ENCODE measurements at places on chromosomes 16 and 17.
A peak's percentile ranks its signal among the peaks of the same experiment; 100 is the strongest.

GRCh38 chr17:56774650-56775049 lies 59.1 kb downstream of the C17orf67 start:
- no peak for DNase-seq

DNA sequence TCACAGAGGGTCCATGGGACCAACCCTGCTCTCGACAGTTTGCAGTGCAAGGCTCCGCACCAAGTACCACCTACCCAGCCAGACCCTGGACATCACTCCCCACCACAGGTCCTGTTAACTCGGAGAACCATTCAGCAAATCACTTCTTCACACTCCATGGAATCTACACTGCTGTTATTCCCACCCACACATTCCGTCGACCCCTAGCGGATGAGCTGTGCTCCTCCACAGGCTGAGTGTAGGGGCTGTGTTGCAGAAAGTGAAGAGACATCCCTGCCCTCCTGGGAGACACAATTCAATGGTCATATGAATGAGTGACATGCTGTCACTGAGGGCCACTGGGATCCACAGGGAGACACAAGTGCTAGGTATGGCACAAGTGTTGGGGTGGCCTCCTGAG lies 27.5 kb downstream of the MPG start:
- no peak for DNase-seq

DNA sequence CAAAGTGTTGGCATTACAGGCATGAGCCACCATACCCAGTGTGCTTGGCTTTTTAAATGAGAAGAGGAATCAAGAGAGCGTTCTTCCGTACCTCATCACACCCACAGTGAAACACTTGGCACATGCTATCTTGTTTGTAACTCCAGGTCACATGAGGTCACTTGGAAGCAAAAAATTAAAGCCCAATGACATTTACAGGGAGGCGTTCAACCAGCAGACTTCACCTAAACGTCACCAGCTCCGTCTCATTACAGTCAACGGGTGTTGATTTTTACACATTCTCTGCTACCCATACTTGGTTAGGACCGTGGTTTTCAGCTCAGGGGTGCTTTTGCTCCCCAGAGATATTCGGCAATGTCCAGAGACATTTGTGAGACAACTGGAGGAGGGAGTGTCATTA lies 127.0 kb downstream of the XYLT1 start:
- DNase-seq, result no peak

DNA sequence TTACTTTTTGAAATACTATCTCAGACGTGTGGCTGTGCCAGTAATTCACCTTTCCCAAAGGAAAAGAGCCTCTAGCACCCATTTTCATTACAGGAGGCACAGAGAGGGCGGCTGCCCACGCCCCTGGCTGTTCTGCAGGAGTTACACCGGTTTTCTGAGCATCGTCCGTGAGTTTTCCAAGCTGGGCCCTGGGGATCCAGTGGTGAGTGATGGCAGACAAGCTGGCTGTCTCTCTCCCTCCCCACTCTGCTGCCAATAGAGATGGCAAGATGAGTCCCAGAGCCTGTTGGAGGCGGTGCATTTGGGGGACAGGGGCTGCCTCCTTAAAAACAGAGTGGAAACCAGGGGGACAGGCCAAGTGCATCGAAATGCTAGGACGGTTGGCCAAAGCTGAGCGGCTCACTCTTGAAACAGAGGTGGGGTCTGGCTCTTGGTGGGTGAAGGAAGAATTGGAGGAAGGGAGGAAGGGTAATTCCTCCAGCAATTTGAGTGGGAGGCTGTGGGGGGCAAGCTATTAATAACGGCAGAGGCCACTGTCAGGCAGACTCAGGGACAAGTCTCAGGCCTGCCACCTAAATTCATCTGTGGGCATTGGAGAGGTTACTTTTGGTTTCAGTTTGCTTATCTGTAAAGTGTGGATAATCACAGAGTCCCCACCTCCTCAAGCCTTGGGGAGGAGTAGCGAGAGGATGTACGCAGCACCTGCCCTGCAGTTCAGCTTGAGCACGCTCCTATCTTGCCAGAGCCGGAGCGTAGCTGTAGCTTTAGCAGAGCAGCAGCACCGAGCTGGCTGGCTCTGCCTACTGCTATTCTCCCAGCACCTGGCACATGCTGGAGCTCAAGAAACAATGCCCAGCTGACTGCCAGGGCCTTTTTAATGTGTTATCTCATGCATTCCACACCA lies 7.5 kb upstream of the NOS2 start:
- DNase-seq, result no peak

DNA sequence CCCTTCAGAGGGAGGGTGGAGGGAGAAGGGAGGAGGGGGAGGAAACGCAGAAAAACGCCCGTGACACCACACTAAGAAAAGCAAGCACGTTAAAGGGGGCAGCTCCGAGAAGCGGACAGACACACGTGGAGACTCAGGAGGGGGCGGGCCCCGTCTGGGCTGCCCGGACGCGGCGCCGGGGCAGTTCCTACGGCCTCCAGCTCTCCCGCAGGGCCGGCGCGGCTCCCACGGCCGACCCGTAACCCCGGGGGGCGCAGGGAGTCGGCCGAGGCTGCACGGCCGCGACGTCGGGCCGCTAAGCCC lies 362 bp downstream of the KLHDC4 start:
- no peak for DNase-seq

DNA sequence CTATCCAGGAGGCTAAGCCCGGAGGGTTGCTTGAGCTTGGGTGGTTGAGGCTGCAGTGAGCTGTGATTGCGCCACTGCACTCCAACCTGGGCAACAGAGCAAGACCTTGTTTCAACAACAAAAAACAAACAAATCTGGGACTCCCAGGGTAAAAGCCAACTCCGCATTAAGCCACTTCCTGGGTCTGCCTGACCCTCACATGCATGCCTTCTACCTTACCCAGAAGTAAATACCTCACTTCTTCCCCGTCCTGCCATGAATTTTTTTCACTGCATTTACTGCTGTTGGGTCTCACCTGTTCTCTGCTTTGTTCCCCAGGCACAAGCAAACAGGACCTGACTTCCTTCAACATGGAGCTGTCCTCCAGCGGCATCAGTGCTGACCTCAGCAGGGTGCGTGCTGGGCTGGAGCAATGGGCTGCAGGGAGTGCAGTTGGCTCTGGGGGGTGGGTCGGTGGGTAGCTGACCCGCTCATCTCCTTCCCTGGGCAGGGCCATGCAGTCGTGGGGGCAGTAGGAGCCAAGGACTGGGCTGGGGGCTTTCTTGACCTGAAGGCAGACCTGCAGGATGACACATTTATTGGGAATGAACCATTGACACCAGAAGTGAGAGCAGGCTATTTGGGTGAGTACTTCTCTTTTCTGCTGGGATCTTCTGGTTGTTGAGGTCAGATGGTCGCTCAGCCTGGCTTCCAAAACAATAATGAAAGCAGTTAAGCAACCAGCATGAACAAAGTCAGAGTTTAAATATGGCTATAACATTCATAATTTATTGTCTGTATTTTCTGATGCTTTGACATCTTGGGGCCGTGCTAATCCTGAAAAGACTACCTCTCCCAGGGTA lies 16.4 kb downstream of the ITGAL start:
- DNase-seq, result peak; percentile 71

- DNase-seq, result no peak
Observed at GRCh38 chr17:69820876-69821473, 254.1 kb upstream of the KCNJ16 start.

- no peak for DNase-seq
Observed at GRCh38 chr17:81219476-81220180, 3.1 kb downstream of the CEP131 start.

GRCh38 chr16:22007509-22008214 lies at the start of gene MOSMO:
Gene MOSMO (plus strand): TSS chr16:22008111. CDS start chr16:22008302, 191 bp downstream.
- DNase-seq, result peak; percentile 77

- DNase-seq, result no peak
Observed at GRCh38 chr16:73233846-73234424, 186.0 kb upstream of the ZFHX3 start.

DNA sequence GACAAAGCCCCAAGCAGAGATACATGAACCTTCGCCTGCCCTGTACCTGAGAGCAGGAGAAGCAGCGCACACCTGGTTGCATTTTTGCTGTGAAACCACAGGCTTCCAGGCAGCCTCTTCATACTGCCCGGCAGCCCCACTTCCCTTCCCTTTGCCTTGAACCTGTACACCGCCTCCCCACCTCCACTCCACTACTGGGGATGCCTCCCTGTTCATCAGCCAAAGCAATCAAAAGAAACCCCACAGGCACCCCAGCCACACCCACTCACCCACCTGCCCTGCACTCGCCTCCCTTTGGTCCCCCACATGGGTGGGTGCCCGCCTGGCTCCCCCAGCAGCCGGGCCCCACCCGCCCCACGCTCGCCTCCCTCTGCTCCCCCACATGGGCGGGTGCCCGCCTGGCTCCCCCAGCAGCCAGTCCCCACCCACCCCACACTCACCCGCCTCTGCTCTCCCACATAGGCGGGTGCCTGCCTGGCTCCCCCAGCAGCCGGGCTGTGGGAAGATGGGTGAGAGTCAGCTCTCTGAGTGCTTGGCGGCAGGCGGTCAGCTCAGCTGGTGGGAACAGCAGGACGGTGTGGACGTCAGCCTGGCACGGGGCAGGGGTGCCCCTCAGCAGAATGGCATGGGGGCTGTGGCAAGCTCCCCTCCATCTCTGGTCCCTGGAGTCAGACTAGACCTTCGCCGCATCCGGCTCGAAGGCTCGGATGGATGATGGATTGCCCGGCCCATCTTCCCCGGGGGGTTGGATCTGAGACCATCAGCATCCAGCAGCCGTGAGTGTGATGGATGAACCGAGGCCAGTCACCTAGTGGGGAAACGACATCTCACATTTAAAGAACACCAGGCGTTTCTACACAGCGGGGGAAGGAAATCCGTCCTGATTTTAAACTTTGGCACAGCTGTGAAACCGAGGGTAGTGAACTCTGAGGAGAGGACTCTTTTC lies 135.6 kb downstream of the BANP start:
- no peak for DNase-seq

GRCh38 chr16:66693149-66693548 lies 3.4 kb downstream of the CMTM4 start:
- DNase-seq, result no peak

DNA sequence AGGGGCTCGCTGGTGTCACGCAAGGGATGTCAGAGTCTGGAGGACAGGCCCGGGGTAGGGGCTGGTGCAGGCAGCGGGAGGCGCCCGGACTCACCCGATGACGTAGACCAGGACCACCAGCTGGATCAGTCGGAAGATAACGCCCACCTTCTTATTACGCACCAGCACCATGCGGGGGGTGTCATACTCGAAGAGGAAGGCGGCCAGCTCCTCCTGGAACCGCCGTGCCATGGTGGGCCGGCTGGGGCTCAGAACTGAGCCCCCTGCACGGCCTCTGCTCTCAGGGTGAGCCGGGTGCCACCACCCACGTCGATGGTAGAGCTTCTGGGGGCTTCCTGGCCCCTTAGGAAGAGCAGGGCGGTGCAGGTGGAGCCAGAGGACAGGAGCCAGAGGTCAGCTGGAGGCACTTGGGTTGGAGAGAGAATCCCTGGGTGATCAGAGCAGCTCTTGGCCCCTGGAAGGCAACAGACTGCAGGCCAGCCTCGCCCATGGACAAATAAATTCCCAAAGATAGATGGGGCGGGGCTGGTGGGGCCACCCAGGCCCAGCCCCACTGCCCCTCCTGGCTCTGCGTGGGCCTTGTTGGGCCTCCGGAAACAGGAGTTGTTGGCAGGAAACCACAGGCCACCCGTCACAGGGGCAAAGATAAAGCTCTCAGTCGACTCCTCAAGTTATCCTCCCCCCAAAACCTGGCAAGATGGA lies at the start of gene P2RX1:
Gene P2RX1, minus strand, starts transcription at position 471 of the 702 bp plus-strand sequence. Its CDS starts 240 bp downstream, at position 231.
- no peak for DNase-seq

GRCh38 chr16:73006026-73006425 lies 41.9 kb downstream of the ZFHX3 start:
- DNase-seq, result no peak

DNA sequence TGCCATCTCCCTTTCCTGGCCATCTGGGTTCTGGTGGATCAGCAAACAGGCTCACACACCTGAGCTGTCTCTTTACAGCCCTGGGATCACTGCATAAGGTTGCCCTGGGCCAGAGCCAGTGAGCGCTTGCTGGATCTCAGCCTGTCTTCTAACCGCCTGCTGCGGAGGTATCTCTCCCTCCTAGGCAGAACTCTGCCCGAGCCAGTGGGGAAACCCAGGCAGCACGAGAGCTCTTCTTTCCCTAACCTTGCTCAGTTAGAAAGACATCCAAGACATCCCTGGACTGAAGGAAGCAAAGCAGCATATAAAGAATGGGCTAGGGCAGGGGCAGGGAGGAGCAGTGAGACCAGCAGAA lies 6.4 kb downstream of the HAS3 start:
- no peak for DNase-seq

GRCh38 chr16:69858191-69859104 lies 92.7 kb upstream of the CLEC18A start:
- DNase-seq, result no peak

GRCh38 chr16:35195173-35195863 lies 1735.9 kb downstream of the TP53TG3F start:
- no peak for DNase-seq

DNA sequence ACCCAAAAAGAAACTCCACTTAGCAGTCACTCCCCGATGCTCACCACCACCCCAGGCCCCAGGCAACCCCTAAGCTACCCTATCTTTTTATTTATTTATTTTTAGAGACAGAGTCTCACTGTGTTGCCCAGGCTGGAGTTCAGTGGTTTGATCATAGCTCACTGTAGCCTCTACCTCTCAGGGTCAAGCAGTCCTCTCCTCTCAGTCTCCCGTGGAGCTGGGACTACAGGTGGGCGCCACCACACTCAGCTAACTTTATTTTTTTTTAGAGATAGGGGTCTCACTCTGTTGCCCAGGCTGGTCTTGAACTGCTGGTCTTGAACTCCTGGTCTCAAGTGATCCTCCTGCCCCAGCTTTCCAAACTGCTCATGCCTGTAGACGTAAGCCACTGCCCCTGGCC lies 14.7 kb upstream of the GLIS2 start:
- DNase-seq, result no peak

DNA sequence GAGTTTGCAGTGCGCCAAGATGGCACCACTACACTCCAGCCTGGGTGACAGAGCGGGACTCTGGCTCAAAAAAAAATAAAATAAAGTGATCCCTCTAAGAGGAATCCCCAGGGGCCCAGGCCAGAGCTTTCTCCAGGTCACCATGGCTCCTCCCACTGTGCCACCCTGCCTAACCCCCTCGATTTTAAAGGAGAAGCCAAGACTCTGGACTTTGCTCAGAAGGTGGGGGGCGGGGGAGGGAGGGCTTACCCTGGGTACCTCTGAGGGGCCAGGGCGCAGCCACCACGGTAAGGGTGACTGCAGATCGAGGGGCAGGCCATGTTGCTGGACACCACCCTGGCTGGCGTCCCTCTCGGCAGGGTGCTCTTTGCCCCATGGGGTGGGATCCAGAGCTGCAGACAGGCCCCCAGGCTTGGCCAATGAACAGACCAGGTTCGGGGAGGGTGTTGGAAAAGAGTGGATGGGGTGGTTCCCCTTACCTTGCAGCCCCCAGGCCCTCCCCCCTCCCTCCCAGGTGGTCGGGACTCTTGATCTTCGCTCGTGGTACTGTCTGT lies 455 bp upstream of the GRB7 start:
- no peak for DNase-seq

- DNase-seq, result peak; percentile 49
Observed at GRCh38 chr16:4319454-4320421, 3.9 kb downstream of the GLIS2 start.

DNA sequence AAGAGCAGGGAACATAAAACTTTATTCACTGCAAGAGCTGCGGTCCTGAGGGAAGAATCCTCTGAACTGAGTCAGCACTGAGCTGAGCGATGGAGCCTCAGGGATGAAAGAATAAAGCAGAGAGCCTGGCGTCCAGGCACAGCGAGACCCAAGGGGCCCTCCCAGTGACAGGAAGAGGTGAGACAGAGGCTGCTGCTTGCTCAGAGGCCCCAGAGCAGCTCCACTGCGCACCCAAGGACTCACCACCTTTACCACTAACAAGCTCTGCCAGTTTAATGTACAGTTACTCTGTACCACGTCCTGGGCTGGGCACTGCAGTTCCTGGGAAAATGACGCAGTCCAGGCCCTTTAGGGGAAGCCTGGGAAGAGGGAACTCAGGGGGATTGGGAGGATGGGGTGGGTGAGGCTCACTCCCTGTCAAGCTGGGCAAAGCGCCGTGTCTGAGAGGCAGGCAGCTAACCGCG lies 5.6 kb downstream of the GFAP start:
- DNase-seq, result peak; percentile 70
